Aortic smooth muscle cell (primary cell): ENCODE measurements at places on chromosomes 5 and 9. TPM values are rescaled to one million over a fixed set of nuclear protein-coding genes. Genes with fewer than 3 reads are reported as not detected.

Gene GFPT2
- total RNA-seq, result 1.1 and 13.9 TPM in 2 replicates

Gene SLC28A3
- total RNA-seq, result under 0.01 TPM in 2 replicates

Gene SPTAN1
- total RNA-seq, result 514 and 596 TPM in 2 replicates

Gene WWC1
- 0.19 and 0.66 TPM in 2 replicates for total RNA-seq

Gene SAPCD2
- 5.1 and 7.7 TPM in 2 replicates for total RNA-seq

Gene CDX1
- total RNA-seq, result 0.12 and 0.13 TPM in 2 replicates

Gene SPOCK1
- total RNA-seq, result 50.3 and 224 TPM in 2 replicates

Gene TAF1L
- under 0.01 TPM in 2 replicates for total RNA-seq

Gene PLPPR1
- not detected in 2 replicates for total RNA-seq

Gene PAEP
- total RNA-seq, result not detected in 2 replicates

Gene ADAMTS19
- total RNA-seq, result 0.26 and 0.56 TPM in 2 replicates

Gene DBH
- total RNA-seq, result not detected in 2 replicates

Gene PCDHGC4
- 2.0 and 3.2 TPM in 2 replicates for total RNA-seq

Gene ANP32B
- 11.8 and 18.7 TPM in 2 replicates for total RNA-seq

Gene CTNNA1
- total RNA-seq, result 611 and 695 TPM in 2 replicates

Gene KIF3A
- 11.2 and 12.2 TPM in 2 replicates for total RNA-seq

Gene VCP
- total RNA-seq, result 411 and 466 TPM in 2 replicates

Gene TMOD1
- total RNA-seq, result 0.79 and 1.9 TPM in 2 replicates

Gene FBXL17
- total RNA-seq, result 11.8 and 12.1 TPM in 2 replicates

Gene SLC36A2
- not detected in 2 replicates for total RNA-seq

Gene FOXD4L6
- 0.06 TPM in 1 of 2 replicates, not detected in the other for total RNA-seq

Gene DEPDC1B
- total RNA-seq, result 3.0 and 4.9 TPM in 2 replicates

Gene GIN1
- 5.3 and 7.8 TPM in 2 replicates for total RNA-seq

Gene FCN2
- total RNA-seq, result not detected in 2 replicates

Gene GARIN3
- total RNA-seq, result not detected in 2 replicates

Gene CD274
- 2.1 and 2.4 TPM in 2 replicates for total RNA-seq

Gene QRFP
- not detected in 2 replicates for total RNA-seq

Gene CKMT2
- 2.8 and 4.0 TPM in 2 replicates for total RNA-seq

Gene ORM2
- total RNA-seq, result not detected in 2 replicates

Gene RASEF
- under 0.01 and 0.06 TPM in 2 replicates for total RNA-seq

Gene FAM221B
- not detected in 2 replicates for total RNA-seq

Gene GDNF
- not detected in 2 replicates for total RNA-seq
